ENCODE measurements at places on chromosomes 4 and X. TPM values are rescaled to one million over a fixed set of nuclear protein-coding genes. Genes with fewer than 3 reads are reported as not detected.

- no peaks in the 10 kb centered on the region for H3K4me1 ChIP-seq
- no peak for DNase-seq
- H3K27me3 ChIP-seq, result no peaks in the 10 kb centered on the region
- H3K4me3 ChIP-seq, result no peak overlapping the region
These were observed 18.3 kb downstream of the GRPR start for GRCh38 chrX:16141422-16142245.

DNA sequence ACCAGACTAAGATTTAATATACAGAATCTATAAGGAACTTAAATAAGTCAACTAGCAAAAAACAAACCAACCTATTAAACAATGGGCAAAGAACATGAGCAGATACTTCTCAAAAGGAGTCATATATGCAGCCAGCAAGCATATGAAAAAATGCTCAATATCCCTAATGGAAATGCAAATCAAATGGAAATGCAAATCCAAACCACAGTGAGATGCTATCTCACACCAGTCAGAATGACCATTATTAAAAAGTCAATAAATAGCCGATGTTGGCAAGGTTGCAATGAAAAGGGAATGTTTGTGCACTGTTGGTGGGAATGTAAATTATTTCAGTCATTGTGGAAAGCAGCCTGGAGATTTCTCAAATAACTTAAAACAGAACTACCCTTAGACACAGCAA, 97.0 kb upstream of the SLC6A14 start:
- no peaks in the 10 kb centered on the region for H3K27me3 ChIP-seq
- no peaks in the 10 kb centered on the region for H3K4me1 ChIP-seq
- DNase-seq, result no peak
- no peak overlapping the region for H3K27ac ChIP-seq
- no peaks in the 10 kb centered on the region for H3K36me3 ChIP-seq
- H3K4me3 ChIP-seq, result no peak overlapping the region

DNA sequence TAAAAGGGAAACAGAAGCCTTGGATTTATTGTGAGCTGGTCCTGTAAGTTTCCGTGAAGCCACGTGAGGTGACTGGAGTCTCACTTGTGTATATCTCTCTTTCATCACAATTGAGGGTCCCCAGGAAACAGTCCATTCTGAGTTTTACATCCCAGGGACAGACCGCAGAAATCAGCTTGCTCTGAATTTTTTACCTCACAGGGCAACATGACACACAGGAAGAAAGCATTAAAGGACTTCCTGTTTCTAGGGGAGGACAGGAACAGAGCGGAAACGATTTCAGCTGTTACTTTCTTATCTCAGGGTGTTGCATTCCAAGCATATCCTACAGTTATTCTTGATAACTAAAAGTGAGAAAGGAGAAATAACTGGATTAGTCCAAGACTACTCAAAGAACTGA, 553.5 kb downstream of the TRAM1L1 start:
- H3K4me3 ChIP-seq, result no peak overlapping the region
- H3K4me1 ChIP-seq, result no peaks in the 10 kb centered on the region

DNA sequence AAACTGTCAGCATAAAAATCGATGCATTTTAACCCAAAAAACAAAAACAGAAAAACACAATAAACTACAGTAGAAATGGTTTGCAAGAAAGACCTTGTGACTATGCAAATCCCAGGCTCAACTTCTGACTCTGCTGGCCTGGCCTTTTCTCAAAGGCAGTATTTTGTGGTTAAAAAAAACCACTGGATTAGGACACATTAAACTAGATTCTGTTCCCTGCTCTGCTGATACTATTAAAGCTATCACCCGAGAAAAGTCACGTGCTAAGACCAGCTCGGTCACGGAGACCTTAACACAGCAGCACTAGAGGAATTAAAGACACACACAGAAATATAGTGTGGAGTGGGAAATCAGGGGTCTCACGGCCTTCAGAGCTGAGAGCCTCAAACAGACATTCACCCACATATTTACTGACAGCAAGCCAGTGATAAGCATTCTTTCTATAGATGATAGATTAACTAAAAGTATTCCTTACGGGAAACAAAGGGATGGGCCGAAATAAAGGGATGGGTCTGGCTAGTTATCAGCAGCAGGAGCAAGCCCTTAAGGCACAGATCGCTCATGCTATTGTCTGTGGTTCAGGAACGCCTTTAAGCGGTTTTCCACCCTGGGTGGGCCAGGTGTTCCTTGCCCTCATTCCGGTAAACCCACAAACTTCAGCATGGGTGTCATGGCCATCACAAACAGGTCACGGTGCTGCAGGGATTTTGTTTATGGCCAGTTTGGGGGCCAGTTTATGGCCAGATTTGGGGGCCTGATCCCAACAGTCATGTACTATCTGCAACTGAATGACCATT, 16.1 kb downstream of the CBR4 start:
- peaks cover 5% of the 10 kb centered on the region for H3K4me1 ChIP-seq
- H3K27ac ChIP-seq, result no peak overlapping the region
- H3K27me3 ChIP-seq, result no peaks in the 10 kb centered on the region
- no peak for DNase-seq
- H3K4me3 ChIP-seq, result no peak overlapping the region

The PROM1 gene
- total RNA-seq, result 8.1 TPM

GRCh38 chr4:83258461-83258860, 26.1 kb downstream of the COQ2 start:
- H3K4me3 ChIP-seq, result no peak overlapping the region
- no peak for DNase-seq
- H3K36me3 ChIP-seq, result no peaks in the 10 kb centered on the region
- H3K27ac ChIP-seq, result no peak overlapping the region

GRCh38 chr4:40317916-40318658, 17.0 kb upstream of the CHRNA9 start:
- DNase-seq, result no peak
- no peak overlapping the region for H3K4me3 ChIP-seq
- H3K27me3 ChIP-seq, result no peaks in the 10 kb centered on the region
- no peaks in the 10 kb centered on the region for H3K36me3 ChIP-seq
- no peak overlapping the region for H3K27ac ChIP-seq

DNA sequence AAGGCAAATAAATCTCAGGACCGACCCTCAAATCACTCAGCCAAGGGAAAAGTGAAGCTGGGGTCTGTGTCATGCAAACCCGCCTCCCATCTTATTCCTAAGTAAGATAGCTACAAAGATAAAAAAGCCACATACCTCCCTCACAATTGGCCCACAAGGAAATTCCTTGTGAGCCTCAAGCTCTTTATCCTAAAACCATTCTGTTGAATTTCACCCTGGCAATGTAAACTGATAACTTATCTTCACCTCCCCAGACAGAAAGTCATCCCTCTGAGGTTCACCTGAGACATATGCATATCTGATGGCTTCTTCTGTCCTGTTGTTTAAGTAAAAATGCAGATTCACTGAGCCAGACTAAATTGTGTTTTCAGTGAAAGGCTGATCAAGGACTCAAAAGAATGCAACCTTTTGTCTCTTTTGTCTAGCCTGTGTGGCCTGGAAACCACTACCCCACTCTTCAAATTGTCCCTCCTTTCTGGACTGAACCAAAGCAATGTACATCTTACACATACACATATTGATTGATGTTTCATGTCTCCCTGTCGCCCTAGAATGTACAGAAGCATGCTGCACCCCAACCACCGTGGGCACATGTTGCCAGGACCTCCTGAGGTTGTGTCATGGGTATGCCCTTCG, 91.3 kb downstream of the MFAP3L start:
- H3K27ac ChIP-seq, result no peak overlapping the region
- H3K36me3 ChIP-seq, result no peaks in the 10 kb centered on the region
- no peak for DNase-seq
- H3K4me3 ChIP-seq, result no peak overlapping the region
- no peaks in the 10 kb centered on the region for H3K27me3 ChIP-seq

DNA sequence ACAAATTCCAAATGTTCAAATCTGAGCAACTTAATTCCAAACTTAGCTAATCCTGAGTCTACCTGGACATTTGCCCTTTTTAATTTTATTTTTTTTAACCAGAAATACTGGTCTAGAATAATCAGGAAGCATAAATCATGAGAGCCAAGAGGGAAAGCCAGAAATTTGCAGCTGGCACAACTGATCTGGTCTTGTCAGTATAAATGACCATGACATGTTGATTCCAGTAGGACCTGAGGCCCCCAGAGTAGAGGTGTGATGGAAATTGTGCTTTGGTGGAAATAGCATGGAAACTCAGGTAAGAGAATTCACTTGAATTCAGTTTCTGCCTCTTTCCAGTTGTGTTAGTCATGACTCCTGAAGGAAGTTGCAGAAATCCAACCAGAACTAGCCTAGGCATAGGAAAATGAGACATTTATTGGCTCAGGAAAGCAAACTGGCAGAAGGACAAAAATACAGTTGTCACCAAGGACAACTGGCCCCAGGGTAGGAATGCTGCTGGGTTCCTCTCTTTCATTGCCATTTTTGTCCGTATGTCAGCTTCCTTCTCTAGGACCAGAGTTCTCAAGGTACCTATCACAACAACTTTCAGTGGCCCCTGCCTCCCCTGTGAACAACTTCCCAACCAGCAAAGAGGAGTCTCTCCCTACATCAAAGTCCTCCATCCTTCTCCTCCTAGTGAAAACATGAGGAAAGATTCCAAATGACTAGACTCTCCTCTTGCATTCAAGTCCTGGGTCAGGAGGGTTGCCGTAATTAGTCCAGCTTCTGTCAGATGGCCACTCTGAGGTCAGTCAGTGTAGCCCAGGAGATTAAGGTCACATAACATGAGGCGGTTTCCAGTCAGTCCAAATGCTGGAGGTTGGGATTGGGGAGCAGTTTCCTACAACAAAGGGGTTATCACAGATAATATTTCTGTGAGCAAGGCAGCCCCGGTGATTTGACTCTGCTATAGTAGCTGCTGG, 29.3 kb upstream of the MYOZ2 start:
- H3K27ac ChIP-seq, result peak overlapping the region; percentile 63
- H3K4me3 ChIP-seq, result no peak overlapping the region
- H3K27me3 ChIP-seq, result no peaks in the 10 kb centered on the region
- H3K4me1 ChIP-seq, result no peaks in the 10 kb centered on the region
- H3K36me3 ChIP-seq, result no peaks in the 10 kb centered on the region

The FAM149A gene
- 6.7 TPM for total RNA-seq

GRCh38 chr4:113476800-113477199, 284.7 kb downstream of the CAMK2D start:
- peaks cover 10% of the 10 kb centered on the region for H3K36me3 ChIP-seq
- H3K4me1 ChIP-seq, result peaks cover 2% of the 10 kb centered on the region
- no peaks in the 10 kb centered on the region for H3K27me3 ChIP-seq
- H3K27ac ChIP-seq, result no peak overlapping the region

The GLRA3 gene
- not detected for total RNA-seq

GRCh38 chr4:137819964-137820383, 287.7 kb upstream of the PCDH18 start:
- DNase-seq, result no peak
- no peaks in the 10 kb centered on the region for H3K27me3 ChIP-seq
- H3K27ac ChIP-seq, result no peak overlapping the region
- no peak overlapping the region for H3K4me3 ChIP-seq
- H3K4me1 ChIP-seq, result no peaks in the 10 kb centered on the region

GRCh38 chr4:95377366-95377900, 171.3 kb downstream of the UNC5C start:
- H3K4me3 ChIP-seq, result no peak overlapping the region
- no peaks in the 10 kb centered on the region for H3K27me3 ChIP-seq
- DNase-seq, result no peak

DNA sequence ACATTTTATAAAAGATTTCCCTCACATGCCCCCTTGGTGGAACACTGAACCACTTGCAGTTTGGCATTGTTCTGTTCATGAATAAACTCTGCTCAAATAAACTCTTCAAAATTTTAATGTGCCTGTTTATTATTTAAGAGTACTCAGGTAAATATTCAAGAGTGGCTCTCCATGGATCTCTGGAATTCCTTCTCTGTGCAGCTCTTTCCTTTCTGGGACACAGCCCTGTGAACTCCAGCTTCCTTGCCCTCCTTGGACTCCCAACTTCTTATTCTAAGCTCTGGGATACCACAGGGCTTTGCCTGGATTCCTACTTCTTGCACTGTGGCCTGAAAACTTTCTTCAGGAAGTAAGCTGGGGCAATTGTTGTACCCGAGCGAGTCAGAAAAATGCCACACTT, 8.3 kb downstream of the BEX3 start:
- no peak overlapping the region for H3K27ac ChIP-seq
- H3K36me3 ChIP-seq, result no peaks in the 10 kb centered on the region
- DNase-seq, result no peak
- H3K4me3 ChIP-seq, result no peak overlapping the region
- no peaks in the 10 kb centered on the region for H3K4me1 ChIP-seq
- no peaks in the 10 kb centered on the region for H3K27me3 ChIP-seq

The CITED1 gene
- total RNA-seq, result not detected

The PDS5A gene
- total RNA-seq, result 30.3 TPM

DNA sequence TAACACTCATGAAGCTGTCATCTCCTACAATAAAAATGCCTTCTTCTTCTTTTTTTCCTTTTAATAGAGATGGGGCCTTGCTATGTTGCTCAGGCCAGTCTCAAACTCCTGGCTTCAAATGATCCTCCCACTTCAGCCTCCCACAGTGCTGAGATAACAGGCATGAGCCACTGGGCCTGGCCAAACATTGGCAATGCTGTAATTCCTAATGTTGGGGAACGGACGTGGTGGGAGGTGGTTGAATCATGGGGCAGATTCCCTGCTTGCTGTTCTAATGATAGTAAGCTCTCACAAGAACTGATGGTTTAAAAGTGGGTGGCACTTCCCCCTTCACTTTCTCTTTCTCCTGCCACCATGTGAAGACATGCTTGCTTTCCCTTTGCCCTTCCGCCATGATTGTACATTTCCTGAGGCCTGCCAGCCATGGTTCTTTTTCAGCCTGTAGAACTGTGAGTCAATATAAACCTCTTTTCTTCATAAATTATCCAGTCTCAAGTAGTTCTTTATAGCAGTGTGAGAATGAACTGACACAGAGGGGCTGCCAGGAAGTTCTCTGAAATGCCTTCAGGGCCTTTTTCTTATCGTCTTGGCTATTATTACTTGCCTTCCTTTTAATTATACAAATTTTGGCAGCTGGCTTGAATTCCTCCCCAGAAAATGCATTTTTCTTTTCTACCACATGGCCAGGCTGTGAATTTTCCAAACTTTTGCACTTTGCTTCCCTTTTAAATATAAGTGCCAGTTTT, 93.0 kb downstream of the CENPC start:
- no peaks in the 10 kb centered on the region for H3K27me3 ChIP-seq
- no peaks in the 10 kb centered on the region for H3K36me3 ChIP-seq
- H3K27ac ChIP-seq, result no peak overlapping the region
- DNase-seq, result no peak
- no peaks in the 10 kb centered on the region for H3K4me1 ChIP-seq

DNA sequence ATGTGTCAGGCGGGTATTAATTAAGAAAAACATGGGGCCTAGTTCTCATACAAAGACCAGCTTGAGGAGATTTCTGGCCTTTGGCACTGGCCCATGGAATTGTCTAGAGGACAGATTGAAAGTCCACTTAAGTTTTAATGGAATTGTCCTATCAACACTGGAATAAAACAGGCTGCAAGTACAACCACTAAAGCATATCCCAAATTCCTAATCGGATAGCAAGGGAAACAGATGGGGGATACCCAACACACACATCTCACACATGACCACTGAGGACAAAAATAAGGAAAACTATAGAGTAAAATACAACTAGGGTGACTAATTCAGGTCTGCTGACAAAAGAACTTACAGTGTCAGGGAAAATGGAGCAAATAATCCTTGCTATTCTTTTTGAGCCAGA, 167.8 kb downstream of the GASK1B start:
- H3K27ac ChIP-seq, result no peak overlapping the region
- DNase-seq, result no peak
- no peaks in the 10 kb centered on the region for H3K36me3 ChIP-seq
- no peaks in the 10 kb centered on the region for H3K4me1 ChIP-seq
- no peaks in the 10 kb centered on the region for H3K27me3 ChIP-seq
- no peak overlapping the region for H3K4me3 ChIP-seq

GRCh38 chr4:1807332-1807777, 14.3 kb downstream of the FGFR3 start:
- no peak overlapping the region for H3K4me3 ChIP-seq
- H3K36me3 ChIP-seq, result no peaks in the 10 kb centered on the region
- H3K27me3 ChIP-seq, result no peaks in the 10 kb centered on the region
- H3K27ac ChIP-seq, result no peak overlapping the region

The EGFL6 gene
- total RNA-seq, result not detected

Data from right atrium auricular region (tissue), 2 donors.